ENCODE measurements at places on chromosomes 5 and 9. TPM values are rescaled to one million over a fixed set of nuclear protein-coding genes. Genes with fewer than 3 reads are reported as not detected.
A peak's percentile ranks its signal among the peaks of the same experiment; 100 is the strongest.

- DNase-seq: no peak
Observed at GRCh38 chr5:167012123-167013034, 1279.1 kb upstream of the WWC1 start.

GRCh38 chr5:29547236-29547865 is 1646.1 kb upstream of the CDH6 start:
- no peak for DNase-seq

DNA sequence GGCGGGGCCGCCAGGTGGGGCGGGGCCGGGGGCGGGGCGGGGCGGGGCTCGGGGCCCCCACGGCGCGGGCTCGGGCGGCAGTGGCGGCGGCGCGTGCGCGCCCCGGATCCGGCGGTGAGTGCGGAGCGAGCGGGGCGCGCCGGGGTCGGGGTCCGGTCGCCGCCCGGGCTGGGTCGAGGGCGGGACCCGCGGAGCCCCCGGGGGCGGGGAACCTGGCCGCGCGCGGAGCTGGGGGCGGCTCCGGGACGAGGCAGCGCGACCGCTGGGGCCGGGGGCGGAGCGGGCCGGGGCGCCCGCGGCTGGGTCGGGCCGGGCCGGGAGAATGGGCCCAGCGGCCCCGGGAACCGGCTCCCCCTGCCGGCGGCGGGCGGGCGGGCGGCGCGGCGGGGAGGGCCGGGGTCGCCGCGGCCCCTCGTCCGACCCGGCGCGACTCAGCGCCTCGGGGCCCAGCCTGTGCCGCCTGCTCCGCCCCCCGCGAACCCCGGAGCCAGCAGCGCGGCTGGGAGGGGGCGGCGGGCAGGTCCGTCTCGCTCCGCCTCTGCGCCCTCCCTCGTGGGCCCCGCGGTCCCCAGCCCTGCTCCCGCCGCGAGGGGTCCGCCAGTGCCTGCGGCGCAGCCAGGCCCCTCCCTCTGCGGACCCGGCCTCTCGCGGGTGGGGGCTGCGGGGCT is 3.1 kb downstream of the EGFL7 start:
- DNase-seq: no peak

GRCh38 chr9:114178076-114178475 is 22.7 kb downstream of the COL27A1 start:
- DNase-seq: no peak

- no peak for DNase-seq
Observed at GRCh38 chr5:150640311-150641005, at the start of gene SYNPO. Gene SYNPO, plus strand, starts transcription at chr5:150640660. Its CDS starts 7,616 bp downstream, at chr5:150648276.

DNA sequence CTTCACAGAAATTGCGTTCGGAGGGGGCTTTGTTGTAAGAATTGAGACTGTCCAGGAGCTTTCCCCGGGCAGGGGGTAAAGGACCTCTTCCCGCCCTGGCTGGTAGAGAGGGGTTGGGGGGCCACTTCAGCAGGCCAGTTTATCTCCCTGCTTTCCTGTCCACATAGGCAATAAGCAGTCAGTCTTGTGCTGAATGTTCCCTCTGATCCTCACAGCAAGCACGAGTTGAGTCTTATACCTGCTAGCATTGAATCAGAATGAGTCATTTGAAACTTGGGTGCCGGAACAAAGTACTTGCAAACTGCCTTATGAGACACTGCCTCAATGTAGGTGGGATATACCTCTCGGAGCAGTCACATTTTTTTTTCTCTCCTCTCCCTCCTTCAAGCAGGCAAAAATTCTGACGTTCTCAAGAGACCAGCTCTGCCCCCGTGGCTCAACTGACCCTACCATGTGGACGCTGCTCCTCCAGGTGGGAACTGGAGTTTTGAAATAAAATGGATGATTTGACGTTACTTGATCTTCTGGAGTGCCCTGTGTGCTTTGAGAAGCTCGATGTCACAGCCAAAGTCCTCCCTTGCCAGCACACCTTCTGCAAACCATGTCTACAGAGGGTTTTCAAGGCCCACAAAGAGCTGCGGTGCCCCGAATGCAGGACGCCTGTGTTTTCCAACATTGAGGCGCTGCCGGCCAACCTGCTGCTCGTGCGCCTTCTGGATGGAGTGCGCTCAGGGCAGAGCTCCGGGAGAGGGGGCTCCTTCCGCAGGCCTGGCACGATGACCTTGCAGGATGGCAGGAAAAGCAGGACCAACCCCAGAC is 1.3 kb downstream of the SH3RF2 start:
- DNase-seq: no peak

- no peak for DNase-seq
Observed at GRCh38 chr9:21294364-21294774, 10.7 kb downstream of the IFNA5 start.

DNA sequence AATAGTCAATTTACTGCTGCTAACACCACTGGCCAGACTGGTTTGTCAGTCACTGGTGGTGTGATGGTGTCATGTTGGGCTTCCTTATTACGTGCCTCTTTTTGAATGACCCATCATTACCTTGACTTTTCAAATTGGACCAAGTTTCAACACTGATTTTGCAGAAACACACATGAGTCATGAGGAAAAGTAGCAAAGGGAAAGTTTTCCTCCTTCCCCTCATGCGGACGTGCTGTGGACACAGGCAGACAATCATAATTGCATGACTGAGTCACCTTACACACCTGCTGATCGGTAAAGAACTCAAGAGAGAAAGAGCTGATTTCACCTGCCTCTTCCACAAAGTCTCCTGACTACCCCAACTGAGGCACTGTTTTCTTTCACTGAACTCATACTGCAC is 324.5 kb downstream of the ARRDC3 start:
- no peak for DNase-seq

DNA sequence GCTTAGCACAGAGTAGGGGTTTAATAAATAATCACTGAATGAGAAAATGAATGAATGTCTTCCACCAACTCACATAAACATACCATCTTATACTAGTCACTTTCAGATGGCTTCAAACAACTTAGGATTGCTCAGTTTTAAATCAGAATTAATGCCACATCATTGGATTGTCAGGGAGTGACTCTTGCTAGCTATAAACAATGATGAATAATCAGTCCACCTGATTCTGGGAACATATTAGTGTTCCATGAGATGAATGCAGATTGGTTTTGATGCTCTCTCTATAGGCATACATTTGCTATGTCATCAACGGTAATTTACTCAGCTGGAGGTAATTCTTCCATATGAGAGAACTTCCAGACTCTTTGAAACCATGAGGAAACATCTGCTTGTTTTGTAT is 97.4 kb downstream of the CDH9 start:
- DNase-seq: no peak

GRCh38 chr5:8700222-8700621 is 831.3 kb downstream of the MTRR start:
- DNase-seq: no peak

GRCh38 chr9:91884696-91885687 is 65.0 kb downstream of the ROR2 start:
- no peak for DNase-seq

DNA sequence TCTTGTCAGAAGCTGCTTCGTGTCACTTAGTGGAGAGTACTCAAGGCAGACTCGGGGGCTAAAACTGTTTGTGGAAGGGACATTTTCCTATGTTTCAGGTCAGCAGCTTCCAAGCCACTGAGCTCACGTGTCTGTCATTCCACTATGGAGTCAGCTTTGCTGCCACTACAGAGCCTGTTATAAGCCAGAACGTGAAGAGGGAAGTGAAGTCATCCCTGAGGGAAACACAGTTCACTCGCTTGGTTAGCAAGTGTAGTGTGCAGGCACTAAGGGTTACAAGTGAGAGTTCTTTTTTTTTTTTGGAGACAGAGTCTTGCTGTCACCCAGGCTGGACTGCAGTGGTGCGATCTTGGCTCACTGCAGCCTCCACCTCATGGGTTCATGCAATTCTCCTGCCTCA is 24.5 kb upstream of the LTC4S start:
- DNase-seq: no peak

DNA sequence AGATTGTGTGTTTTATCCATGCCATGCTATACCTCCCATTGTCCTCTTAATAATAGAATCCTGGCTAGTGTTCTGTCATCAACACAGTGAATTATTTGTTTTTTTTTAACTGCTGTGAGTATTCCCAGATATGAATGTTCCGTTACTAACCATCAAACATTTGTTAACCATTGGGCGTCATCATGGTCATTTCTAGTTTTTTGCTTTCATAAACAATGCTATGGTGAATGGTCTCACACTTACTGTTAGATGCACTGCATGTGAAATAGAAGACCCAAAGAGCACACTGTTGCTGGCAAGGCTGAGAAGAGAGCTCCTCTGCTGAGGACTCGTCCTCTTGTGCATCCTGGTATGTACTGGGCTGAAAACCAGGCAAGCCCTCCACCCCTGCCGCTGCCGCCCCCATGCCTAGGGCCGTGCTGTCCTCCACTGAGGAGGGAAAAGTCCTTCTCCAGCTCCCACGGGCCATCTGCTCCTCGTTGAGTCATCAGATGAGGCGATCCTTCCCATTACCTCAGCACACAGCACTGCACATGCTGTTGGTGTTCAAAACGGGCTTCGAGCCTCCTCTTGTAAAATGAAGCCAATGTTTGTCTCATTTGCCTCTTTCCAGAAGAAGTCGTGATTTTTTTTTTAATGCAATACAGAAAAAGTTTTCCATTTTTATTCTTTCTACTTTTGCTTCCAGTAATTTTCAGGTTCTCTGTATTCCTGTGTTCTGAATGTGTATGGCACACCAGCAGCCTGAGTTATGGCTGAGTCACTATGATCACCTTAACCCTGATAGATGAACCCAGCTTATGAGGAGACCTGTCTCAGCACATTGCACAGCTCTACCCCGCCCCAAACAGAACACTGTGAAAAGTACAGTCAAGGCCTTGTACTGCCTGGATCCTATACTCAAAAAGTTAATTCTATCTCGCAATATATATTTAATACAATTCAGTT is 219.0 kb downstream of the AOPEP start:
- no peak for DNase-seq

- DNase-seq: no peak
Observed at GRCh38 chr5:104095527-104095926, 532.9 kb upstream of the NUDT12 start.

DNA sequence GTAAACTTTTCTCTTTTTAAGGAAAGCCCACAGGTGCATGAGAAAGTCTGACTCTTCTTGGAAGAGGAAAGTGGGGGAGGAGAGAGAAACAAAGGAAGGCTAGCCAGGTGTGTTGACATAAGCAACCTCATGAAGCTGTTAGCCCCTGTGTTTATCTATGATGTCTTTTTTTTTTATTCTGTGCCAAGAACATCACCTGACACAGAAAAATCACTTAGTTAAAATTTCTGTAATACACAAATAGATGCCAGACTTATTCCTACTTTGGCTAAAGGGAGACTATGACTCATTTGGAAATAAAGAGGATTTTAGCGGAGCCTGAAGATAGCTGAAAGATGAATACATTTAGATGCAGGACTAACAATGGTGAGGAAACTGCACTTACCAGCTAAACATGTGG is 58.3 kb downstream of the BAAT start:
- no peak for DNase-seq

GRCh38 chr5:132102101-132102701 is 28.6 kb downstream of the CSF2 start:
- no peak for DNase-seq

- DNase-seq: no peak
Observed at GRCh38 chr5:32975656-32976375, 264.7 kb downstream of the NPR3 start.

DNA sequence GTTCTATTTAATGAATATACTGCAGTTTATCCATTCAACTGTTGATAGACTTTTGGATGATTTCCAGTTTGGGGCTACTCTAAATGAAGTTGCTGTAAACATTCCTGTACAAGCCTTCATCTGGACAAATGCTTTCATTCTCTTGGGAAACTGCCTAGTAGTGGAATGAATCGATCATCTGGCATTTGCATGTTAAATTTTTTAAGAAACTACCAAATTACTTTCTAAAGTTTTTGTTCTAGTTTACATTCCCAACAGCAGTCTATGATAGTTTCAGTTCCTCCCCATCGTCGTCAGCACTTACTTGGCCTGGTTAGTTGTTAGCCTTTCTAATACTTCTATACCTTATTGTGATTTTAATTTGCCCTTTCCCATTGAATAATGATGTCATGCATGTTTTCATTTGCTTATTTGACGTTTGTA is 306.3 kb downstream of the FER start:
- DNase-seq: peak; percentile 19

DNA sequence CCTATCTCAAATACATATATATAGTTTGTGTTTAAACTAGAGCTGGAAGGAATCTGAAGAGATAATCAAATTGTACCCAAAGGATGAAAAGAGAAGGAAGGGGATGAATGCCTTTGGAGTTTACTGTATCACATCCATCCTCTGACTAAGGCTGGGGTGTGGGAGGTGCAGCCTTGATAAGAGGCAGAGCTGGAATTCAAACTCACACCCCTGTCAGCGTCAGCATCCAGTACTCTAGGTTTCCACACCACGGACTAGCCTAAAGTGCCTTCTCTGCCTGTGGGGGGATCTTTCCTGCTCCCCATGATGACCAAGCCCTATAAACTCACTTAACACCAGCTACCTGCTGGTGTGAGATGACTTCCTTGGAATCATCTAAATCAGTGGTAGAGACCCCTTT is 48.1 kb downstream of the EPB41L4B start:
- DNase-seq: no peak

GRCh38 chr5:6748142-6748541 is 34.9 kb downstream of the TENT4A start:
- DNase-seq: no peak

DNA sequence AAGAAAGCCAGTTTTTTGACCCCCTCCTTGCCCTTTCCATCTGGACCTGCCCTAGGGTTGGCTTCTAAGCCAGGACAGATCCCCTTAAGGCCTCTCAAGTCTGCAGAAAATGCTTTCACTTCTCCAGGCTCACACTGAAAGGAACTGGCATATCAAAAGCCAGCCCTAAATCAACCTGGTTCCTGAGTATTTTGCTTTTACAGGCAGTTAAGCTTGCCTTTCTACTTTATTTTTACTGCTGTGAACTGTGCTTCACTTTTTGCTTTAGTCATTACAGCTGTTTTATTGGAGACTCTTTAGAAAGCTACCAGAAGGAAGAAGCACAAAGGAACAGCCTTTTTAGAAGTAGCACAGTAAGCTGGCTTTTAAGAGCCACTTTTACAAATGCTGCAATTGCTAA is 5.0 kb downstream of the TARS1 start:
- DNase-seq: no peak

DNA sequence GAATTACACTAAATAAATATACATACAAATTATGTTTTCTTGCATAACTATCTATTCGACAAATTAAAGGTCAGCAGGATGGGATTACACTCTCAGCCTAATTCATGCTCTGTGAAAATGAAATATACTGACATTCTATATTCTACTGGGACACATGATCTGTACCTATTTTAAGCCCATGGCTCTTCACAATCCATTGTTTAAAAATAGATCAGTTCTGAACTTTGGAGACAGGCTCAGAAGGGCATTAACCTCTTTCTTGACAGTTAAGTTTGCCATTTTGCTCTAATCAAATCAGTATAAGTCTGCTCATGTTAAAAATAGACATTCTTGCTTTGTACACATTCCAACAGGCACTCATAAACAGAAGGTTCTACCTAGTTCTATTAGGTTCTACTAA is 361.2 kb downstream of the HCN1 start:
- DNase-seq: no peak

ROR2 gene
- polyA plus RNA-seq: 36.5 TPM

SLC6A19 gene
- polyA plus RNA-seq: 0.54 TPM

CNTLN gene
- polyA plus RNA-seq: 16.3 TPM

SLC34A1 gene
- polyA plus RNA-seq: 1.7 TPM

THBS4 gene
- polyA plus RNA-seq: 6.3 TPM

KIF12 gene
- 43.7 TPM for polyA plus RNA-seq

SKP1 gene
- 576 TPM for polyA plus RNA-seq

ANKRD34B gene
- not detected for polyA plus RNA-seq

HNRNPAB gene
- 129 TPM for polyA plus RNA-seq

MAMDC2 gene
- 8.1 TPM for polyA plus RNA-seq

OBP2B gene
- not detected for polyA plus RNA-seq

IL12B gene
- 0.09 TPM for polyA plus RNA-seq

CXCL14 gene
- polyA plus RNA-seq: 61.2 TPM

Measured in left lung (tissue), 14 donors.